ENCODE measurements at places on chromosomes 2 and 18.

DNA sequence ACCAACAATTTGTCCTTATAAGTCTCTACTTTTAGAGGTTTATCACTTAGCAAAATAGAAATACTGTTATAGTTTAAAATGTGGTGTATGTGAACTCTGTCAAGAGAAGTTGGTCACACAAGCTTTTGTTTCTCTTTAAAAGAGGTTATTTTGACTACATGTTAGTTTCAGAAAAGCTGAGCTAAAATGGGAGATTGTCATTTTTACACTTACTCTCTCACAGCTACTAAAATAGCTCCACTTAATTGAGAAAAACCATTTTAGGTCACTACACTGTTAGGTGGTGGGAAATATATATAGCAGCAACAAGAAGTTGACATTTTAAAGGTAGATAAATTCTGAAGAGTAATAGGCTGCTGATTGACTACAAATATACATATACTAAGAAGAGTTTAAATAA, 161.5 kb upstream of the KCNJ3 start:
- no peak for DNase-seq

- no peak for DNase-seq
Observed at GRCh38 chr2:45470531-45470930, 140.5 kb downstream of the SRBD1 start.

GRCh38 chr2:165161510-165161909, 42.3 kb downstream of the SCN3A start:
- no peak for DNase-seq

GRCh38 chr2:15238028-15238427, 323.1 kb downstream of the NBAS start:
- DNase-seq, result no peak

- DNase-seq, result no peak
Observed at GRCh38 chr18:32299484-32299883, 109.6 kb downstream of the MEP1B start.

DNA sequence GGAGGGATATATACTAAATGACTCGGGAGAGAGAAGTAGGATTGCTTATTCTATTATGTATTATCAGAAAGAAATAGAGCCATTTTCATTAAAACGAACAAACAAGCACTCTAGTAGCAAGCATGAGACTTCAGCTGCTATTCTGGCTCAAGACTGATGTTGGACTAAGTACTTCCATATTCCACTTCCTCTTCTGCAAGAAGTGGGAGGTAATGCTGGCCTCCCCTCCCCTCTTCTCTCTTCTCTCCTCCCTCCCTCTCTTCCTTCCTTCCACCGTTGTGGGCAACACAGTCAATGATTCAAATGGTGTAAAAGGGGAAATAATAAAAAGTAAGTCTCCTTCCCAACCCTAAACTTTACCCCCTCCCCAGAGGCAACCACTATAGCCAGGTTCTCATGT, 62.6 kb downstream of the EMX1 start:
- DNase-seq, result no peak

DNA sequence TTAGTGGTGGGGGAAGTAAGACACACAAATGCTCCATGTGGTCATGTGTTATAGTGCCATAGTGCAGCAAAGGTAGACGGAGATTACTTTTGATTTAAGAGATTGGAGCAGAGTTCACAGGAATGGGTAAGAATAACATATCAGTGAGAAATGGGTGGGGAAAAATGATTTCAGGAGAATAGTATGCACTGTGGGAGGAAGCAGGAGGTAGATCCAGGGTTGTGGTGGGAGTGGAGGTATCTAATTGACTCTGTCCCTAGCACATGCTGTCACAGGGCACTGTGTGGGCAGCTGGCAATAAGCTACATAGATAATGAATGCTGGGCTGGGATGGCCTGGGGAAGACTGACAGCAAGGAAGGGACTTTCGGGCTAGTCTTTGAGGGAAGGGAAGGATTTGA, 65.3 kb downstream of the STAT1 start:
- DNase-seq, result no peak

GRCh38 chr2:99619151-99619550, 129.3 kb upstream of the REV1 start:
- DNase-seq, result no peak

GRCh38 chr2:18777250-18777812, 188.0 kb upstream of the NT5C1B start:
- DNase-seq, result no peak

DNA sequence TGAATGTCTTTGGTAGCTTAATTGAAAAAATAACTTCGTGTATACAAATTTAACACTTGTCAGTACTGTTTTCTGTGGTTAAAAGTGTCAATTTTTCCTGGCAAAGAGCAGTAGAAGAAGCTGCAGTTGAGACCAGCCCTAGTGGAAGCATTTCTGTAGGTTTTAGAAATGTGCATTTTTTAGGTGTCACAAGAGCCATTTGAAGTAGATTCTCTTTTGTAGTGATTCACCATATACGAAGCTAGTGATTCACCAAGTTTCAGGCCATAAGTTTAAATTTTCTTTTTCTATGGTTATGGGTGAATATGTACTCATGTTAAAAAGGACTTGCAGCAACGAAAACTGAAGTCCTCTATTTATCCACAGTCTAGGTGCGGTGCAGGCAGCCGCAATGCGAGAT, 4.2 kb downstream of the NABP1 start:
- DNase-seq, result no peak

DNA sequence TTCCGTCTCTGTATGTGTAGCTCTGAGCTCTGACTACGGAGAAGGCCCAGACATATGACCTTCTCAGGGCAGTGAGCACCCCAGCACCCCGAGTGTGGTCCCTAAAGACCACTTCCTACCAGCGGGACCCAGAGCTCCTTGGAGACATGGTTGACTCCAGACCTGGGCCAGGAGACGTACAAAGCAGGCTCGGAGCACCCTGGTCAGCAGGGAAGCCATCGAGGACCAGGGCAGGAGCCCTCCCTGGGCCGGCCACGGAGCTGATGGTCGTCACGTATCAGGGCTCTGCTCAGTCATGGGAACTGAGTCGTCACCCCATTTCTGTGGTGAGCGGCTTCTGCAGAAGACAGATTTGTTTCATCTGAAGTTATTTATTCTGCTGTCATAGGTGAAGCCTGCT, 12.8 kb upstream of the NEU4 start:
- no peak for DNase-seq
